ENCODE measurements at places on chromosomes 7 and 10.
A peak's percentile ranks its signal among the peaks of the same experiment; 100 is the strongest.

DNA sequence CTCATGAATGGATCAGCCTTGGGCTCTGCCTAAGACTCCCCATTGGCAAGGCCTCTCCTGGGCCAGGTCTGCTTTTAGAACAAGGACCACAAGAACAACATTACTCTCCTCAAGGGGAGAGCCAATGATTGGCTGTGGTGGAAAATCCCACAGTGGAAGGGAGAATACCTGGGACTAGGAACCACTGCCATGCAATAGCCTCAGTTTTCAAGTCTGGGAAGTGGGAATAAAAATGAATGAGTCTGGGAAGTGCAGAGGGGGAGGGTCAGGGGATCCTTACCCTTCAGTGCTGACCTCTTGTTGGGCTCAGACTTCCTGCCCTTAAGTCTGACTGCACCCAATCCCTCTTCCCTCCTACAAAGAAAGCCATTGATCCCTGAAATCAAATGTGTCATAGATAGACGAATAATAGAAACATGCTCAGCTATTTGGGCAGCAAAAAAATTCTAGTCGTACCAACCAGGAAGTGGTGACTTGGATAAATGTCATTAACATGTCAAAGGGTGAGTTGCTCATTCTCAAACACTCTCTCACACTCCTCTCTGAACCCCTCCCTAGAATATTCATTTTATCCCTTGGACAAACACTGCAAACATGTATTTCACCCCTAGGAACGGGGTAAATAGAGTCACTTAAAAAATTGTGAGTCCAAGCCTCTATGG, 123.6 kb downstream of the SH3PXD2A start:
- DNase-seq = no peak

DNA sequence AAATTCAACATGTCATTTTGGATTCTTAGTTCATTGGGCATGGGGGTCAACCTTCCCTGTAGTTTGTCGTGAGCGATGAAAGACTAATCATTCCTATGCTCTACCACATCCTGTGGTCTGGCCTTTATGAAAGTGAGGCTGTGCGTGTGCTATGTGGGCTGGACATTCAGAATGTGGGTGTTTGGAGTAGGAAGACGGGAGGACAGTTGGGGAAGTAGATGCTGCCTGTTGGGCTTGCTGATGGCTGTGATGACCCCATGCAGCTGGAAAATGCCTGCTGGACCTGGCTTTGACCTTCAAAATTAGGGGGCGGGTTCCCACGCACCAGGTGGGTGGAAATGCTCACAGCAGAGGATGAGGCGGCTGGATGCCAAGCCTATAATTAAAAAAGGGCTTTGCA, 90.9 kb upstream of the MKI67 start:
- no peak for DNase-seq

- no peak for DNase-seq
These were observed 488.0 kb downstream of the MDFIC start for GRCh38 chr7:115409682-115410433.

GRCh38 chr10:12067336-12067735, 1.4 kb upstream of the DHTKD1 start:
- DNase-seq = no peak

DNA sequence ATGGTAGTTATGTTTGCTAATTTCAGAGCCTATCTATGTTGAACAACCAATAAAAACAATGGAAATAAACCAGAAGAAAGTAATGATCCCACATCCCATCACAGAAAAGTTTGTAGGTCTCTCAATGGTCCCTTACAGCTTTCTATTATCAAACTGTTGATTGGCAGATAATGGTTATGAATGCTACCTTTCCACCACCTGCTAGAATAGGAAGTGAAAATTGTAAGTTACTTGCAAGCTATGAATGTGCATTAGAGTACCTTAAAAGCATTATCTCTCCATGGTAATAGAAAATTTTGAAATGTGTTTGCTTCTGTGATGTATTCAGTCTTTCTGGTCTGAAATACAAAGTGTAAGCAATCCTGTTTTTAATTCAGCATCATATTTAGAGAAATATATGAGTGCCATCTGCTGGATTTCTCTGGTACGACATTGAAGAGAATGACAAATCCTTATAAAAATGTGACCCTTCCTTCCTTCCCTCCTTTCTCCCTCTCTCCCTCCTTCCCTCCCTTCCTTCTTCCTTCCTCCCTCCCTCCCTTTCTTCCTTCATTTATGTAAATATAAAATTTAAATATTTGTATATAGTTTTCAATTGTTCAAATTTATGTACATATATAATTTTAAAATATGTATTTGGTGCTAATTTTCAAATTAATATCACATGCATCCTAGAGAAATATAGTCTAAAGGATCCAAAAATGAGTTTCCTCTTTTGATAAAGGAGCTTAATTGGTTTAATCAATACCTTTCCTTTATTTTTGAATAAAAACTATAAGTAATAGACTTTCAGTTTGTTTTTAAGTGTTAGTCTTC, 41.4 kb upstream of the PNLIPRP3 start:
- DNase-seq = no peak

GRCh38 chr7:67518580-67518979, 521.9 kb downstream of the TYW1 start:
- no peak for DNase-seq

DNA sequence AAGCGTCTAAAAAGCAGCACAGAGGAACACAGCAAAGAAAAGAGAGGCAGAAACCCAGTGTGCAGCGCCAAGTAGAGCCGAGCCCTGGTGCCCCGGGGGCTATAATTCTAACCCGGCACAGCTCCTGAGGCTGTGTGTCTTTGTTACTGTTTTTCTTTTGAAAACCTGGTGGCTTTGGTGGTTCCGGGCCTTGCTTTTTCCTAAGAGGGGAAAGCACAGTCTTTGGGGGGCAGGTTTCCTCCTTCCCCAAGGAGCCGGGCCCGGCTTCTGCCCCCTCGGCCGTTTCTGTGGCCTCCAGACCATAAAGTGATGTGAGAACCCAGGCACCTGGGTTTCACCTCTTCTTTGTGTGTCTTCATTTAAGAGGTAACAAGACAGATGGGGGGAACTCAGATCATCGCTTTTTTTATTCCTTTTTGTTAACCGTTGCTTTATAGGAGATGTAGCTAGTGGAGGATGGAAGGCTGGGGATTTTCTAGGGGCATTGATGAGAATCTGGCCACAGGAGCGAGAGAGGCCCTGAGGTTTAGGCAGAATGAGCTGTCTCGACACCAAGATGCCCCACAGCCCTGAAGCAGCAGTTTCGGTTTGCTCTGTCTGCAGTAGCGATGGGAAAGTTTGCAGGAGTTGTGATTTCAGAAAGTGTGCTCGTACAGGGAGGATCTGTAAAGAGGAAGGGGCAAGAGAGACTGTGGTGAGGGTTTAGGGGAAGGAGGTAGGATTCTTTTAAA, 367.8 kb upstream of the GALNT17 start:
- no peak for DNase-seq

- DNase-seq = peak; percentile 48
These were observed 767 bp downstream of the KRIT1 start for GRCh38 chr7:92244808-92245486.

- DNase-seq = no peak
These were observed 119.8 kb upstream of the LANCL2 start for GRCh38 chr7:55245271-55245723.

- DNase-seq = no peak
These were observed 181.1 kb downstream of the PTPN20 start for GRCh38 chr10:47092376-47092775.
